ENCODE measurements at places on chromosomes 3 and 15. TPM values are rescaled to one million over a fixed set of nuclear protein-coding genes. Genes with fewer than 3 reads are reported as not detected.

- DNase-seq = no peak
Observed at GRCh38 chr3:32334675-32335074, 57.0 kb upstream of the CMTM7 start.

DNA sequence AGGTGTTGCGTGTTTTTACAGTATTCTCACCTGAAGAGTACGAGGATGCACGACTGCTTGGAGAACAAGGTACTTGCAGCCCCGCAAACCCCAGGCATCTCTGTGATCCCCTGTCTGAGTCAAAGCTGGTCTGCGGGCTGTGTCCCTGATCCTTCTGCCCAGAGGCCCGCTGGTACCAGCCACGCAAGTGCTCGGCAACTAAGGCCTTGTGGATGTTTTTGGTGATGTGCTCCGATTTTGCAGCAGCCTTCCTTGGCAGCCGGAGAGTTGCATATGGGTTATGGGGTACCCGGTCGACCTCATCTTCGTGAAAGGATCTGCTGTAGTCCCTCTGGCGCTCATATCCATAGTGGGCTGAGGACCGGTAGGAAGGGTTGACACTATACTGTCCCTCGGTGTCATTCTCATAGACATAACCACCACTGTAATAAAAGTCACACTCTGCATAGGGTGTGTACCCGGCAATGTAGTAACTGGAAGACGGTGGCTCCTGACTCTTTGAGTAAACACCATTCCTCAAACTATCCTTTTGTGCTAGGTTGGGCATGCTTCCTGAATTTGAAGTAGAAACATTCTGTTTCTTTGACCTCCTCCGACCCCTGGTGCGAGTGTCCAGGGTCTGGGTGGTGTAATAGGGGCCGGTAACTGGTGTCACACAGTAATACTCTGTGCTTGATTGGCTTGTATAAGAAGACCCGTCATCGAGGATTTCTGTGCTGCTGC, 58.6 kb upstream of the LMOD3 start:
- DNase-seq = peak; percentile 55

GRCh38 chr3:119950666-119951325, 143.5 kb downstream of the GSK3B start:
- no peak for DNase-seq

DNA sequence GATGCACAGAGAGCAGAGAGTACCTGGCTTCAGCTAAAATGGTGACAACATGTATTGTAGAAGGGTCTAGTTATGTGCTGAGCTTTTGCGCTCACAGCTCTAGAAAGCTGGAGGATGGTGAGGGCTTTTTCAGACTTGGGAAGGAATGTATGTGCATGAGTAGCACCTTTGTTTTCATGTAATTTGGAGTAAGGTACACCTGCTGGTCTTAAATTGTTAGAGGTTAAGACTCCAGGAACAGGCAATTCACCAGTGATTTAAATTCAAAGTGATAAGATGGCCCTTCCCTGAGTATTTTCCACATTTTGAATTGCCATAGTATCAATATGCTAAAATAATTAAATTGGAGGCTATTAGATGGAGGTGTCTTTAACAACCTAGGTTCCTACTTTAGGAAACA, 436.4 kb upstream of the GOLIM4 start:
- no peak for DNase-seq

DNA sequence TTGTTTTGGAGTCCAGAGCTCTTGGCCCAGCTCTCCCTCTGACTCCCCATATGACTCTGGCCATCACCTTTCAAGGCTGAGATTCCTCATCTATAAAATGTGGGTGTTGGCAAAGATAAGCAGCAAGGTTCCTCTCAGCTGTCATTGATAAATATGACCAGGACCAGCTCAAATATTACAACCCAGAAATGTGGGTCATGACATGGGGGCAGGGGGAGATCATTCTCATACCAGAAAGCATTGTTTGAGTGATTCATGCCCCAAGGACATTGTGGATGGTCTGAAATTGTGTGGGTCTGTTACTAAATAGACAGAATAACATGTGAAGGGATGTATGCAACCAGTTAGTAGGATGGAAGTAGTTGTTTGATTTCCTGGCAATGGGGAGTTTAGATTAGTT, 13.9 kb downstream of the UPK1B start:
- no peak for DNase-seq

DNA sequence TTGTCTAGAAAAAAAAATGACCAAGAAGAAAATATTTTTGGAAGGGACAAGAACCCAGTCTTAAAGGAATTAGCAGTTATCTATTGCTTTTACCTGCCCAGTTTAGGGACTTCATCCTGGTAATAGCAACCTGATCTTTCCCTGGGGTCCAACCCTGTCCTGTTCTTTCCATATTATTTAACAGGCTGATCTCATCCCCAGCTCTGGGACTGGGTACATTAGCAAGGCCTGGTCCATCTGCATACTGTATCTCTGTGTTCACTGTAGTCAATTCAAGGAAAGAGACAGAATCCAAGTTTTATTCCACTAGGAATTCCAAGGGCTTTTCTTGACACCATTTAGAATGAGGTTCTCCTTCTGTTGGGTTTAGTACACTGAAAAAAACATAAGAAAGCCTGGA, 191.7 kb upstream of the GADL1 start:
- DNase-seq = no peak

GRCh38 chr3:52731590-52731989, 25.7 kb downstream of the SPCS1 start:
- no peak for DNase-seq

The NUP210 gene
- total RNA-seq = 7.5 TPM

The ZNF860 gene
- total RNA-seq = 1.5 TPM

The NR2E3 gene
- 0.64 TPM for total RNA-seq

The SAMD7 gene
- not detected for total RNA-seq

The CEMIP gene
- total RNA-seq = 2.9 TPM
